ENCODE measurements at places on chromosomes 2 and 18.

DNA sequence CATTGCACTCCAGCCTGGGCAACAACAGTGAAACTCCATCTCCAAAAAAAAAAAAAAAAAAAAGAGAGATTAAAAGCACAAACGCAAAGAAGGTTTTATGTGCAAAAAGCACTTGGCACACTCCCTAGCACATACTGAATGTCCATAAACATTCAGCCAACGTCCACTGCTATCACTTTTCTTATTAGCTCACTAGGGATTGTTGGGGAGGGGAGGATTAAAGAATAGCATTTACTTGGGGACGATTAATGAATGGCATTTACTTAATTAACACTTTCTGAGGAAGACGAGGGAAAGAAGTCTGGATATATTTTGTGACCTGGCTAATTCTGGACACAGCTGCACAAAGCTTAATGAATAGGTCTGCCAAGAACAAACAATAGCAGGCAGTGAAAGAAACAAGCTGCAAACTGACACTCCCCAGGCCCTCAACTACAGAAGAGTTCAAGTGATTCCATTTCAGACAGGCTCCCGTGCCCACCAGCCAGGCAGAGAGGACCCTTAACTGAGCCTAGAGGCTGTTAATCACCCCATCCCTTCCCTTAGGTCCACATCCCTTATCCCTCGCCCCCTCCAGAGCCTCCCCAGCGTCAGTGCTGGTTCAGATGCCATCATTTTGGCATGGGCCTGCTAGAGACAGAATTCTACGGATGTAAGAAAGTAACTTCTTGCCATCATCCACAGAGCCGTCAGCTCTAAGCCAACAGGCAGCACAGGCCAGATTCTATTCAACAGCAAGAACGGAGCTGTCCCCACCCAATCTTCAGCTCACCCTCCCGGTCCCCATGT lies 7.4 kb downstream of the CYB5A start:
- DNase-seq, result no peak

DNA sequence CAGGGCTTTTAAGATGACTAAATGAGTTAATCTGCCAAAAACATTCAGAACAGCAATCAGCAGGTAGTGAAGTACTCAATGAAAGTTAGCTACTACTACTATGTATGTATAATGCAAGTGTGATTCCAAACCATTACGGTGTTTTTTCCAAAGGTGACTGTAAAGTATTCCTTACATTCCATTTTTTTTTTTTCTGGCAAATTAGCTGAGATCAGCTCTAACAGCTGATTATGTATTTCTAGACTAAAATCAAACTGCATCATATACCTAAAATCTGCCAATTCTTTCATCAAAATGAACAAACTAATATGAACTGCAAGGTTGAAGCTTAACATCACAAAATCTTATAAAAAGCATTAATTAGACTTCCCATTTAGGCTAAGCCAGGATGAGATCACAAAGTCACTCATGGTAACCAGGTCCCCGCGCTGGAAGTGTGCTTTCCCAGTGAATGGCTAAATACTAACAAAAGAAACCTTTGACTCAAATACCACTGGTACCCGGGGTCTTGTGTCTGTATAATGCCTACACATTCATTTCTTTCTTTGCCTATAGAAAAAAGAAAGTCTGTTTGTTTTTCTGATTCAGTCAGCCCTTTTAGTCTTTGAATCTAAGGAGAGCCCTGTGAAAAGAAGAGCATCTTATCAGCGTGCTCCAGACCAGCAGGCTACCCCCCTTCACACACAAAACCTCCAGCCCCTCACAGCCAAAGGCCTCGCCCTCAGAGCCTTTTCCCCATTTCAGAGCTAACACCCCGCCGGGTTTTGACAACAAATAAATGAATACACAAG lies 88.3 kb downstream of the RBMS1 start:
- DNase-seq, result no peak

- no peak for DNase-seq
Measured at GRCh38 chr2:53202063-53202462, 565.5 kb upstream of the CHAC2 start.

GRCh38 chr2:100894105-100894795 lies 74.3 kb downstream of the NPAS2 start:
- DNase-seq, result no peak

DNA sequence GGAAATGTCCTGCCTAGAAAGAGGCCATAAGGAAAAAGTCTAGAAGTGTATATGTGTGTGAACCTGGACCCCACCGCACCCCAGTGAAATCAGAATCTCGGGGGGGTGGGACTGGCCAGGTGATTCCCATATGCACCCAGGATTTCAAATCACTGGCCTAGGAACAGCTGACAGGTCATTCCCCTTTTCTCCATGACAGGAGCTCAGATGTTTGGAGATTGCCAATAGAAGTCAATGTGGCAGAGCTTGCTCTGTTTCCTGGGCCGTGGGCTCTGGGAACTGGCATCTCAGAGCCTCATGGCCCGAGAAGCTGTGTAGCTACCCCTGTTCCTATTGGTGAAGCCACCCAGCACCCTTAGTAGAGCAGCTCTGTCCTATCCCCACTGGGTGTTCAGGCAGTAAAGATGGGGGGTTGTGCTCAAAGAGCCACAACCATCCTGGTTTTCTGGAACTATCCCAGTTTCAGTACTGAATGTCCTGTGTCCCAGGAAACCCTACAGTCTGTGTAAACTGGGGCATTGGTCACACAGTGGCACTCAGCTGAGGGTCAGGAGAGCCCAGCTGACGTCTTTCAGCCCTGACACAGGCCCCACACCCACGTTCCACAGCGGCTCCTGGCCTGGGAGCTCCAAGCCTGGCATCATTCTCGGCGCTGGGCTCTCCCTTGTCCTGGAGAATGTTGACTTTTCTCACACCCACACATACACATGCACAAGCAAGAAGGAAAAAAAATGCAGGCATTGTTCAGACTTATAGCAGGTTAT lies 18.9 kb downstream of the GNLY start:
- DNase-seq, result no peak

Measured in natural killer cell (primary cell).